ENCODE measurements at places on chromosomes 2 and 18. TPM values are rescaled to one million over a fixed set of nuclear protein-coding genes. Genes with fewer than 3 reads are reported as not detected.

ABCG8 gene
- not detected for total RNA-seq

IL36A gene
- not detected for total RNA-seq

AMER3 gene
- total RNA-seq, result not detected

IGFBP2 gene
- 587 TPM for total RNA-seq

KLHL14 gene
- 0.16 TPM for total RNA-seq

CD302 gene
- 27.4 TPM for total RNA-seq

AGAP1 gene
- 18.5 TPM for total RNA-seq

AQP12A gene
- not detected for total RNA-seq

GCKR gene
- total RNA-seq, result 0.32 TPM

All from hair follicle dermal papilla cell (primary cell).